ENCODE measurements at places on chromosomes 6 and 20.

- no peak for DNase-seq
Measured at GRCh38 chr6:41283600-41283999, 2.9 kb downstream of the TREM1 start.

DNA sequence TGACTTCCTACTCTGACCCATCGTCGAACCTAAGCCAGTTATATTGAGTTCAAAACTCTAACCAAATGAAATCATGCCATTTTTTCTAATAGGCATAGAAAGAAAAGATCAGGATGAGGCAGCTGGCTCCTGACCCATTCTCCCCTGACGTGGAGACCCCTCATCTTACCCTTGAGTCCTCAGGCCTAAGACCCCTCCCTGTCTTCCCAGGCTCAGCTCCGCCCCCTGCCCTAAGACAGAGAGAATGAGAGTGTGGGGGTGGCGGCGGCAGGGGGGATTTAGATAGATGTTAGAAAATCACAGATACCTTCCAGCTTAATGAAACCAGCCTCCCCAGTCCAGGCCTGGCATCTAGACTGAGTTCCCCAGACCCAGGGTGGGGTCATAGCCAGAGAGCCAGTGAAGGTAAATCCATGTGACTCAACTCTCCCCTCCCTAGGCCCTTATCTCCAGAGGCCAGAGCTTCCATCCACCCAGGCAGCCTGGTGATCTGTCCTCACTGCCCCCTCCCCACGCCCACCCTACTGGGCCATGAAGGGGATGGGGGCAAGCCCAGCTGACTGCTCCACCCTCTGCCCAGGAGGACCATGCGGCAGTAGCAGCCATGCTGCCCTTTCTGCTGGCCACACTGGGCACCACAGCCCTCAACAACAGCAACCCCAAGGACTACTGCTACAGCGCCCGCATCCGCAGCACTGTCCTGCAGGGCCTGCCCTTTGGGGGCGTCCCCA is 6.8 kb downstream of the TMEM63B start:
- DNase-seq, result no peak

- DNase-seq, result no peak
Measured at GRCh38 chr6:31139599-31139998, 733 bp upstream of the PSORS1C2 start.

- no peak for DNase-seq
Measured at GRCh38 chr20:39758876-39759275, 796.7 kb downstream of the DHX35 start.

DNA sequence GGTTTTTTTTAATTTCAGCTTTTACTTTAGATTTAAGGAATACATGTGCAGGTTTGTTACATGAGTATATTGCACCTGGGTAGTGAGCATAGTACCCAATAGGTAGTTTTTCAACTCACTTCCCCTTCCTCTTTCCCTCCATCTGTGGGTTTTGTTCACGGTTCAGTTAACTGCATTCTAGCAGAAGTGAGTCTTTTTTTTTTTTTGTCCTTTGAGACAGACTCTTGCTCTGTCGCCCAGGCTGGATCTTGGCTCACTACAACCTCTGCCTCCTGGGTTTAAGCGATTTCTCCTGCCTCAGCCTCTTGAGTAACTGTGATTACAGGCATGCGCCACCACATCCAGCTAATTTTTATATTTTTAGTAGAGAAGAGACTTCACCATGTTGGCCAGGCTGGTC is 8.7 kb downstream of the UBR2 start:
- DNase-seq, result no peak

DNA sequence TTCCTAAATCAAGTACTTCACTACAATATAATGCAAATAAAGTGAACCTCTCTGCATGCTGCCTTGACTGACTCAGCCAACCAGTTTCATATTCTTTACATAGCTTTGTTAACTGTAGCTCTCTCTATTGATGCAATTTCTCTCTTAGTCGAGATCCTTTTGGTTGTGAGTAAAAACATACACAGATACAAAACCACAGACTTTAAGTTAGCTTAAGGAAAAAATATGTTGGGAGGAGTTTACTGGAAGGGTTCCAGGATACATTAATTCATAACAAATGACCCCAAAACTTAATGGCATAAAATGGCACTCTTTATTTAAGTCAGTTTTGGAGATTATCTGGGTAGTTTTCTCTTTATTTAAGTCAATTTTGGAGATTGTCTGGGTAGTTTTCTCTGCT is 15.7 kb downstream of the HTR1E start:
- no peak for DNase-seq

GRCh38 chr6:165922309-165922794 is 245.3 kb downstream of the TBXT start:
- no peak for DNase-seq

DNA sequence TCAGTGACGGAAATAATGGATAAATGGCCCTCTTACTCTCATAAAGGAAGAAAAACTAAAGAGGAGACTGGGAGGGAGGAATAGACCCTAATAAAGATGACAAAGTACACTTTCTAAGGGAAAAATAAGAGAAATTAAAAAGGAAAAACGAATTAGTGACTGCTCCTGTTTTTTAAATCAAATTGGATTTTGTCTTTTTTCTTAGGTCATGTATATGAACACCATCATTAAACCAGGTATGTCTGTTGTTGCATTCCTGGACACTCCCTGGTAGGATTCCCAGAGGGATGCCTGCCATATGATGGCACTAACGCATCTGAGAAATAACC is 59.4 kb upstream of the BTN3A2 start:
- DNase-seq, result no peak

DNA sequence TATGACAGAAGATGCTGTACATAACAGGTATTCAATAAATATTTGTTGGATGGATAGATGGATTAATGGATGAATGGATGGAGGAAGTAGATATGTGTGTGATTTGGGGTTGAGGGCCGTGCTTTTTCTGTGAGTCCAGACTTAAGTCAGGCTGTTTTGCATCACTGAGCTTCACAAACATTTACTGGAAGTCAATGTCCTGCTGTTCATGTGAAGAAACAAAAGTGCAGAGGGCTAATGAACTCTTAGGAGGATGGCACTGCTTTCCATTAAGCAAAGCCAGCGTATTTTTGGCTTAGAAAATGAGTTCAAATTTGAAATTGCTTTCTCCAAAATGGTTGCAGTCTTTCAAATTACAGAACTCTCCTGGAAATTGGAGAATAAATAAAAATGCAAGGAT is 260.6 kb upstream of the SASH1 start:
- DNase-seq, result no peak

GRCh38 chr6:100112855-100113508 is 119.0 kb upstream of the MCHR2 start:
- no peak for DNase-seq

GRCh38 chr20:49400410-49400809 is 82.1 kb downstream of the KCNB1 start:
- no peak for DNase-seq

DNA sequence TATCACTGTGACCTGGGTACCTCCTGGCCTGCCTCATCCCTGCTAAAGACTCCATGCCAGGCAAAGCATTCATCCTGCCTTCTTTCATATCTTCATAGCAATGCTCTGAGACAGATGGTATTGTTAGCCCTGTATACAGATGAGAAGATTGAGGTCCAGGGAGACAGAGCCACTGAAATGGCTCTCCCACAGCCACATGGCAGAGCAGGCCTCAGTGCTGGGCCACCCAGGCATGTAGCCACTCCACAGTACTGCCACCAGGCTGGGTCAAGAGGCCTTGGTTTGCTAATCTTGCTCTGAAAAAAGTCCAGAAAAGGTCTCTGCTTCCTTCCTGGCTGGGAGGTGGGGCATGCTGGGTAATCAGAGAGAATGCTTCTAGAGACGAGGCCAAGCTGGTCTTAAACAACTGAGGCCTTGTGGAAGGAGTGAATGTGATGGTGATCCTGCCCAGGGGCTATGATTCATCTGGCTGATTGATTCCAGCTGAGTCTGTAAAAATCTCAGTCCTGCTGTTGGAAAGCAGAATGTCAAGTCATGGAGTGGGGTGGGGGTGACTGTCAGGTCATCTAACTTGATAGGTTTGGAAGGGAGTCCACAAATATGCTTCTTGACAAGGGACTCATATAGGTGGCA is 29.8 kb downstream of the HM13 start:
- DNase-seq, result peak; percentile 95

DNA sequence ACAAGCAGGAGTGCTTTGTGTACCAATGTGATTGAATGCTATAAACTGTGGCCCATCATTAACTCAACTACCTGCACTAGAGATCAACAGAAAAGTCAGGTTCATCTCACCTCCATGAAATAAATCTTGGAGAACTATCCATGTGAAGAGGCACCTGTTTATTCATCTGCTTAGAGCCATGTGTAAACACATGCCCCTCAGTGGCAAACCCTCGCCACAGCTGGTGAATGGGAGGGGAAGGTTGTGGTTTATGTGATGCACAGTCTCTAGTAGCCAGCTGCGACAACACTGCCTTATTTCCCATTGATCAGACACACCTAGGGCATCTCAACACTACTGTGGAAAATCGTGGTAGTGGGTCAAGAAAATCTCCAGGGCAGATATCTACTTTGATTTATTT is 640.2 kb downstream of the PTPRT start:
- no peak for DNase-seq

- DNase-seq, result no peak
Measured at GRCh38 chr20:25206548-25206947, 11.0 kb downstream of the ENTPD6 start.

DNA sequence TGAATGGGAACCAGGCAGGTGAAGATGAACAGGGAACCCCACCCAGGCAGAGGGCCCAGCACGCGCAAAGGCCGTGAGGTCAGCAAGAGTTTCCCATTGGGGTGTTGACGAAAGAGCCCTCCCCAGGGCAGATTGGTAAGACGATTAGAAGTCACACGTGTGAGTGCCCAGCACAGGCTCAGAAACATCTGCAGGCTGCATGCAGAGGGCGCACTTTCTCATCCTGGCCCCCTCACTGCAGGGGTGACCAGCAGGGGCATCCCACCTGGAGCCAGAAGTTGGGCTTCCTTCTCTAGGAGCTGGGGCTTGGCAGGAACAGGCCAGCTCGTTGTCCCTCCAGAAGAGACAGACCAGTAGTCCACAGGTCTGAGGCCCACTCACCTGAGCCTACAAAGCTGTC is 38.4 kb downstream of the VSTM2L start:
- DNase-seq, result no peak

- DNase-seq, result no peak
Measured at GRCh38 chr6:20095436-20095835, 116.8 kb downstream of the MBOAT1 start.

- no peak for DNase-seq
Measured at GRCh38 chr6:2554651-2555260, 196.0 kb downstream of the MYLK4 start.

DNA sequence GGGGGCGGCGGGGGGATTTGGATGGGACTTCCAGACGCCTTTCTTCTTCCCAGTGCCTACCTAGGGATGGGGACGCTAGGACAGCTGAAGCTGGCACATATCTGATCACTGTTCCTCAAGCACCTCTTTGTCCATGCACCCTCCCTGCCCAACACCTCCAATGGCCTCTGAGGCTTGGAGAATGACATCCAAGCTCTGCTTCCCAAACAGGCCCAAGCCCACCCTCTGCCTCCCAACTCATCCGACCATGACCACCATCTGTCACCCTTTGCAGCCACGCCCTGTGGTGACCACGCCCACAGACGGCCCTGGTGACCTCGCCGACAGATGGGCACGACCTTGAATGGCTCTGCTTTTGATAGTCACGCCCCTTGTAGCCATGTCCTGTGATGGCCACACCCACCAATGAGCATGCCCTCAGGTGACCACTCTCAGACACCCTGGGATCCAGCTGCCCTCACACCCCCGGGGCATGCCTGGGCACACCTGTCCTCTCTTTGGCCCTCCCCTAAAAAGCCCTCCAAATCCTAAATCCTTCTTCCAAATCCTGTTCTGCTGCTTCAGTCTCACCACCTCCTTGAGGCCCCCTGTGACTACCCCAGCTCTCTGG is 51.0 kb downstream of the SSR1 start:
- DNase-seq, result no peak

GRCh38 chr6:8392569-8392968 is 42.8 kb downstream of the SLC35B3 start:
- no peak for DNase-seq

DNA sequence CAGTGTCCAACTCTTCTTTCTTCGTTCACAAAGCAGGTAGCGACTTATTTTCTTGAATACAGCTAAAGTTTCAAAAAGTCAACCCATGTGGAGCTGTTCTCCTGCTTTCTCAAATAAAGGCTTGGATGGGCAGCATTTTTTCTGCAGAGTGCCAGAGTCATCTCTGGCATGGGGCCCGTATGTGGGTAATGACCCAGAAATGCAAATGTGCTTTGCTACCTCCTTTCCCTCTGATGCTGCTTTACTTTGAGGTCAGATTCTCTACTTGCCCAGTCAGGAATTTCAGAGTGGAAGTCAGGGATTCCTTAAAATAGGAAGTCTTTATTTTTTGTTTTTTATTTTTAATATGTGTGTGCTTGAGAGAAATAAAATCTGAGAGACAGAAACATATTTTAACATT is 4.9 kb downstream of the NKAIN2 start:
- DNase-seq, result no peak

DNA sequence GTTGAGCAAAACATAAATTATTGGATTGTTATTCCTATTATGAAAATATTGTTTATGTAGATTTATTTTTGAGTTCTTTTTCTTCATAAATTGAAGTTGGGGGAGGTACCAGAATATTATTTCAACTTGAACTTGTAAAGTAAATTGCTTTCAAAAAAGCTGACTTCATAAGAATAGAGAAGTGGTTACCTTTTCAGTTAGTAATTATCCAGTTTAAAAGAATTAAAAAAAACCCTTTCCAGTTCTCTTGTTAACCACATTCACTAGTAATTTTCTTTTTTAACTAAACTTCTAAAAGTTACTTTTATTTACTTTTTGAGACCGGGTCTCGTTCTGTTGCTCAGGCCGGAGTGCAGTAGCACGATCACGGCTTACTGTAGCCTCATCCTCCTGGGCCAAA is 124.3 kb downstream of the CDKAL1 start:
- DNase-seq, result no peak

GRCh38 chr6:35735452-35735851 is 1.4 kb upstream of the ARMC12 start:
- DNase-seq, result no peak

- no peak for DNase-seq
Measured at GRCh38 chr6:134196568-134197193, 121.2 kb downstream of the SGK1 start.

GRCh38 chr6:137342607-137343190 is 123.5 kb upstream of the IFNGR1 start:
- DNase-seq, result no peak

DNA sequence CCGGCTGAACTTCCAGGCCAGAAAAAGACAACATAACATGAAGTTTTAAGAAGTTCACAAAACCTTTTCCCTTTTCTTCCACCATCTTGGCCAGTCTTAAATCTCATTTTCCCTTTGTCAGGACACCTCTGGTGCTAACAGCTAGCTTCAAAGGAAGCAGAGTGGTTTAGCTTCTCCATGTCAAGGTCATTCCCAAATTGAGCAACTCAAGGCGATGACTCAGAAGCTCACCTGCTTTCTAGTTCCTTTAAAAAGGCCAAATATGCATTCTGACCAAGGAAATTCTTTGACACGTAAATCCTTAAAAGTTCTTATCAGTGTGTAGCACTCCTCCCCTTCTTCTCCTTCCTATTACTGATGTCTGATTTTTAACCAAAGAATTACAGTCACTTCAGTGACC is 69.6 kb upstream of the VGLL2 start:
- no peak for DNase-seq

- DNase-seq, result no peak
Measured at GRCh38 chr20:61391812-61392520, 139.9 kb downstream of the CDH4 start.

- DNase-seq, result peak; percentile 68
Measured at GRCh38 chr6:143596866-143597265, 80.9 kb upstream of the PHACTR2 start.

GRCh38 chr6:167933290-167933689 is 64.2 kb upstream of the KIF25 start:
- no peak for DNase-seq

- no peak for DNase-seq
Measured at GRCh38 chr20:41748051-41748450, 129.9 kb upstream of the CHD6 start.
